Left kidney (tissue), 8 donors: ENCODE measurements at places on chromosomes 3 and 15.
A peak's percentile ranks its signal among the peaks of the same experiment; 100 is the strongest.

DNA sequence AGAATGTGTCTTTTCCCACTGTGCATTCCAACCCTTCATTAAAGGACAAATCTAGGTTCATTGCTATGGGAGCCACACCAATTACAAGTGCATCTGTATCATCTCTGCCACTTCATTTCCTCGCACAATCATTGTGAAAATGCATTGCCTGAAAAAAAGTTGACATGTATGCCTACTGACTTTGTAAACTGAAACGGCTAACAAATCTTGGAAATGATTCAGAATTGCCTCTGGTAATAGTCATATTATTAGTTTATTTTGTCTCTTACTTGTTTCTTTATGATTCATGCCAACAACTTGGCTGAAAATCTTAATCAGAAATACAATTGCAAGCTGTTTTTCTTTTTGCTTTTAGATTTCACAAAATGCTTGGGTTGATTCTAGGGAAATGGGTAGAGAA is 497.1 kb downstream of the ZIC1 start:
- DNase-seq: no peak

- DNase-seq: no peak
Measured at GRCh38 chr15:74010929-74011540, 16.5 kb downstream of the PML start.

GRCh38 chr3:56931836-56932235 is 128.6 kb upstream of the SPATA12 start:
- DNase-seq: no peak

GRCh38 chr15:24856397-24857390 is 98.1 kb upstream of the SNRPN start:
- peak; percentile 38 for DNase-seq

DNA sequence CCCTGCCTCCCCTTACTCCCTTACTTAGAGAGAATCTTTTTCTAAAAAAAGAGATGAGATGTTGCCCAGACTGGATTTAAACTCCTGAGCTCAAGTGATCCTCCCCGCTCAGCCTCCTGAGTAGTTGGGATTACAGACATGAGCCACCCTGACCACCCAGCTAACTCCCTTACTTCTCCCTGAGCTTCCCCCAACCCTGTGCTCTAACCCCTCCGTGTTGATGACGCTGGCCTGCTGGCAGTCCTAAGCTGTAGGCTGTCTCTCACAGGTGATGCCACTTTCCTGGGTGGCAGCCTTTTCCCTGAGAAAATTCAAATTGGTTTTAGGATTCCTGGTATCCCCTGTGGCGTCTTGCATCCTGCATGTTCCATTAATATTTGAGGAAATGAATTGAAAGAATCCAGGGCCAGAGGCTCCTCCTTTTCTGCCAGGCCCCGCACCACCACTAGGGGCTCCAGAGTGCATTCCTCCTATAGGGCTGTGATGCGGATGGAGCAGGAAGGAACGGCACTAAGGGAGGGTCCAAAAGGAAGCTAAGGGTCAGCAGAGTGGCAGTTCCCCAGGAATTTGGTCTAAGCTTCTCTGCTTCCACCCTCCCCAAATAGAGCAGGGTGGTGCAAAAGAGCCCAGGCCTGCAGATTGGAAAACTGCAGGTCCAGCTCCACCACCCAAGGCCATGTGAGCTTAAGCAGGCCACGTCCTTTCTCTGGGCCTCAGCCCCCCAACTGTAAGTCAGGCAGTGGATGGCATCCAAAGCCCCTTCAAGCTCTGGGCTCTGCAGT is 101.1 kb downstream of the DAPK2 start:
- peak; percentile 71 for DNase-seq

DNA sequence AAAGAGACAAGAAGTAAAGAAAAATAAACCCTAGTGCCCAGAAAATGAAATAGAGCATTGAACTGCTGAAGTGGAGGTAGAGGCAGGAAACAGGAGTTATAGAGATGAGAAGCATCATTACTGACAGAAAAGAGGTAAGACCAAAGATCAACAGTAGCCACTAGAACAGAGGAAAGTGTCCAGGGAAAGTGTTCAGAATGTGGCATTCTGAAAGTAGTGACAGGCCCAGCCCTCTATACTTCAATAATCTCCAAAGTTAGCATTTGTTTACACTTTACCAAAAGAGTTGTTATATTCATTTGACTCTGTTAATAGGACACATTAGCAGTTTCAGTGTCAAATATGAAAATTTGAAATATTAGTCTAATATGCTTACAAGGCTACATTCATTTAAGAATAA is 727.1 kb upstream of the NECTIN3 start:
- DNase-seq: no peak

GRCh38 chr3:137746808-137747207 is 17.3 kb upstream of the SOX14 start:
- no peak for DNase-seq

GRCh38 chr3:193439423-193439822 is 60.9 kb upstream of the ATP13A5 start:
- DNase-seq: no peak

DNA sequence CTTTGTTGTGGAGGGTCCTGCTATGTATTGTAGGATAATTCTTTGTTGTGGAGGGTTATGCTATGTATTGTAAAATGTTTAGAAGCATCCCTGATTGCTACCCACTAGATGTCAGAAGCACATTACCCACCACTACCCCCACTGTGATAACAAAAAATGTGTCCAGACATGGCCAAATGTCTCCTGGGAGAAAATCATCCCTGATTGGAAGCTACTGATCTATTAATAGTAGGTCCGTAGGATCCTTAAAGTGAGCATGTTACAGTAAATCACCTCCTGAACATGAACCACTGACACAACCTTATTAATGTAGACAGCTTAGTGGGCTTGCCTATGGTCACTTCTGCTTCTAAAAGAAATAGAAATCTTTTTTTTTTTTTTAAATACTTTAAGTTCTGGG is 884.6 kb downstream of the AGBL1 start:
- DNase-seq: no peak

- no peak for DNase-seq
Measured at GRCh38 chr3:14780927-14781507, 37.7 kb upstream of the FGD5 start.

GRCh38 chr3:9916734-9917680 is at the start of gene IL17RC:
Gene IL17RC (plus strand): TSS chr3:9917098. CDS start chr3:9917316, 218 bp downstream.
- peak; percentile 81 for DNase-seq

DNA sequence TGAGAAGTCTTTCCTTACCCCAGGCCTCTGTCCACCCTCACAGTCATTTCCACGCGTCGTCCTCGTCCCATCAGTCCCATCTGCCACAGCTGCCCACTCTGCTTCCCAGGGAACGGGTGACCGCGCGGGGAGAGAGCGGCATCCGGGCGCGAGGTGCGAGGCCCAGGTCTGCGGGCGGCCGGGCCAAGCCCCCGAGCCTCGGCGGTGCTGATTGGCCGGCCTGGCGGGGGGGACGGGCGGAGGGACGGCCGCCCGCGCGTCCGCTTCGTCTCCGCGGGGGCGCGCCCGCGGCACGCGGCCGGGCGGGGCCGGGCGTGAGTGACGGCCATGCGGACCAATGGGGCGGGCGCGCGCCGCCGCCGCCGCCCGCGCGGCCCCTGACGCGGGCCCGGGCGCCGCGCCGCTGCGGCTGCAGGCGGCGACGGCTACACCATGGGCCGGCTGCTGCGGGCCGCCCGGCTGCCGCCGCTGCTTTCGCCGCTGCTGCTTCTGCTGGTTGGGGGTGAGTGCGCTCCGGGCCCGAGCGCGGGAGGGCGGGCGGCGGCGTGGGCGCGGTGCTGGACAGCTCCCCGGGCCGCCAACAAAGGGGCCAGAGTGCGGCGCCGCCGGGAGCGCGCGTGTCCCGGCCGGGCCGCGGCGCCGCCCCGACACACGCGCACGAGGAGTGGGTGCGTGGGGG is at the start of gene PODXL2:
Gene PODXL2, plus strand, starts transcription at position 398 of the 679 bp plus-strand sequence. Its CDS starts 35 bp downstream, at position 433.
- DNase-seq: no peak

DNA sequence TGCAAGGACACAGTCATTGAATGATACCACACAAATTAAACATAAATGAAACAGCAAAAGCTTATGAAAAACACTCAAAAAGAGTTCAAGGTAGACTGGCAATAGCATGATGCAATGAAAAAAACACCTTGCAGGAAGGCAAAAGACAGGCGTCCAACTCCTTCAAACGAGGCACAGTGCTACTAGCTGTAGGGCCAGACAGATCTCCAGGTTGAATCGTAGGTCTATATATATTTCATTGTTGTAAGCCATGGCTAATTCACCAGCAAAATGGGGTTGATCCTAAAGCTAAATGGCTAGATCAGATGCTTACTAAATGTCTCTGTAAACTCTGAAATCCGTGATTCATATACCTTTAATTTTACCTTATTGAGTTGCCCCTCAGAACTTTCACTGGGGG is 94.2 kb downstream of the THRB start:
- no peak for DNase-seq

GRCh38 chr3:22746221-22746620 is 456.9 kb upstream of the UBE2E2 start:
- no peak for DNase-seq

GRCh38 chr15:25439369-25439836 is 579 bp upstream of the UBE3A start:
- peak; percentile 51 for DNase-seq

- DNase-seq: no peak
Measured at GRCh38 chr3:150331978-150332568, 76.0 kb upstream of the TSC22D2 start.

DNA sequence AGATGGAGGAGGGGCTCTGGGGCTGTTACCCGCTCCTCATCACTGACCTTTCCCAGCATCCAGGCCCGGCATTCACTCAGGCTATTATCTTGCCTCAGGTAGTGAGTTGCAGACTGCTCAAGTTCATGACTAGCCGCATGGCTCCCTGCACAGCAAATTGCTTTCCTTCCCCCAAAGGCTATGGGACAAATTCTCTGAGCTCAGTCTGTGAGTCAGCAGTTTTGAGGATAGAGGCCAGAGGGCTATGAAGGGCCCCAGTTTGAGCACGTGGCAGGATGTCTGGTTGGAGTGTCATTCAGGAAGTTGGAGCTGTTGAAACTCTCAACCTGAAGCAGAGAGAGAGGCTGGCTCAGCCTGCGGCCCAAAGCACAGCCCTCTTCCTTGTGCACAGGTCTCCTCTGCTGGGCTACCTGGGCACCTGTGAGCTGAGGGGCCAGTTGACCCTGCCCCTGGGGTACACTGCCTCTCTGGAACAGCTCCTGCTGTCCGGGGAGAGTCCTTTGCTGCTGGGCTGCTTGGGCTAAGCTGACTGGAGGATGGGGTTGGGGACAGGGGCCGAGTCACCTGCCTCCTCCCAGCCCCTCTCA is 7.9 kb downstream of the FAH start:
- no peak for DNase-seq

- no peak for DNase-seq
Measured at GRCh38 chr3:7637694-7638093, 776.8 kb downstream of the GRM7 start.

- DNase-seq: no peak
Measured at GRCh38 chr3:190840146-190840545, 22.3 kb downstream of the GMNC start.

- DNase-seq: no peak
Measured at GRCh38 chr15:49041426-49041825, 4.8 kb downstream of the SECISBP2L start.

DNA sequence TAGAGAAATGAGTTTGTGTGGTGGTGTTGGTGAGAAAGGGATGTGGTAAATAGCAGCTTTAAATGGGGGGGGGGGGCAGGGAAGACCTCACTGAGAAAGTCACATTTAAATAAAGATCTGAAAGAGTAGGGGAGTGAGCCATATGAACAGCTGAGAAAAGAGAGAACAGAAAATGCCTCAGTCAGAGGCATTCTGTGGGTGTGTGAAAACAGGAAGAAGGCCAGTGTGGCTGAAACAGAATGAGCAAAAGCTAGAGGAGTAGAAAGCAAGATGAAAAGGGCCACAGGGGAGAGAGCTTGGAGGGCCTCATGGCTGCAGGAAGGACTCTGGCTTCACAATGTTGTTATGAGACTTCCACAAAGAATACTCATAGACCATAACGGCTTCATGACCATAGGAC is 783.3 kb downstream of the ZPLD1 start:
- DNase-seq: no peak

DNA sequence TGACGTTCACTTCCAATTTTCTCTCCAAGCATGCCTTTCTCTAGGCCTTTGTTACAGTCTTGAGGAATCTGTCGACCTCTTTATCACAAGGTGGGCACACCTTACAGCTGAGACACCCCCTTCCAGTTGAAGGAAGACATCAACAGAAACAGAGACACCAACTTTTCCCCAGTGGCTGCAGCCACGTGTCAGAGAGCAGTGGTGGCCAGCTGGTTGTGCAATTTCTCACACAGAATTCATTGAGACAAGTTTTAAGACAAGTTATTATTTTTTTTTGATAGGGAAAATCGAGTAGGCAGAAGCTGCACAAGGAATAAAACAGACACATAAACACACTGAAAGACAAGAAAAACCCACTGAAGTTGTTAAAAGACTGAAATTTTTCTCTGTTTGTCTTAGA is 436.7 kb upstream of the MDFIC2 start:
- DNase-seq: no peak

- no peak for DNase-seq
Measured at GRCh38 chr3:536417-536813, 339.9 kb downstream of the CHL1 start.

DNA sequence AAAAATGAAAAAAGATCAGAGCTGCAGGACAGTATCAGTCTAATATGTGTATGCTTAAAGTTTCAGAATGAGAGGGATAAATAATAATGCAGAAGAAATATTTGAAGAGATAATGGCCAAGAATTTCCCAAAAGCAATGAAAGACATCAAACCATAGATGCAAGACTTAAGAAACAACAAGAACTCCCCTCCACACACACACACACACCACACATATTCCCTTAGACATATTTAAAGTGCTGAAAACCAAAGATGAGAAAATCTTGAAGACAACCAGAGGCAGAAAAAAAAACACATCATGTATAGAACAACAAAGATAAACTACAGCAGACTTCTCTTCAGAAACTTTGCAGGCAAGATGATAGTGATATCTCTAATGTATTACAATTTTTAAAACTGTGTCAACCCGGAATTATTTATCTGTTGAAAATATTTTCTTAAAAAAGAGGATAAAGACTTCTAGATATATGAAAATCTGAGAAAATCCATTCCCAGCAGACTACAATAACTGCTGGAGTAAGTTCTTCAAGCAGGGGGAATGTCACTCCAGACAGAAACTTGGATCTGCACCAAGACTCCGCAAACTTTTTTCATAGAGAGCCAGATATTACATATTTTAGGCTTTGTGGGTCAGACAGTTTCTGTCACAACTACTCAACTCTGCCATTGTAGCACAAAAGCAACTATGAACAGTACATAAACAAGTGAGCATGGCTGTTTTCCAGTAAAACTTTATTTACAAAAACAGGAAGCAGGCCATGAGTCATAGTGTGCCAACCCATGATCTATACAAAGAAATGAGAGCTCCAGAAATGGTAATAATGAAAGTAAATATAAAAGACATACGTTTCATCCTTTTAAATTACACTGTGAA is 223.4 kb upstream of the CGNL1 start:
- DNase-seq: no peak

DNA sequence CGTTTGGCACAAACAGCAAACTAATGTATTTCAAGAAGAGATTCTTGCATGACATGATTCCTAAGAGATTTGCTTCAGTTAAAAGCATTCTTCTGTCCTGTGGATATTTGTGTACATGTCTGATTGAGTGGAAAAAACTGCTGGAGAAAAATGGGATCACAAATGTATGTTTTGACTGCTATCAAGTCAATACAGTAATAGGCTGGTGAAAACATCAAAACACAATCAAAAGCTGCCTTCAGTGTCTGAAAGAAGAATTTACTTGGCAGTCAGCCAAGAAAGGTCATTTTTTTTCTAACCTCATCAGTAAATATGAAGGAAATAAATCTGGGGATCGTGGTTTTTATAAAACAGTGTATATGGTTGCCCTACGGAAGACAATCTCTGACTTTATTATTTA is 1214.8 kb downstream of the NSUN3 start:
- no peak for DNase-seq

GRCh38 chr3:84074767-84075166 is 884.0 kb upstream of the CADM2 start:
- DNase-seq: no peak

- DNase-seq: no peak
Measured at GRCh38 chr3:102714567-102714966, 279.8 kb downstream of the ZPLD1 start.
